ENCODE measurements at places on chromosomes 2 and 18.
A peak's percentile ranks its signal among the peaks of the same experiment; 100 is the strongest.

- DNase-seq: no peak
These were observed 587.7 kb downstream of the CPS1 start for GRCh38 chr2:211144078-211144477.

- DNase-seq: peak; percentile 99
These were observed at the start of gene MCM6 for GRCh38 chr2:135876066-135876711. Gene MCM6 (minus strand): TSS chr2:135876443. CDS start chr2:135876365, 78 bp downstream.

DNA sequence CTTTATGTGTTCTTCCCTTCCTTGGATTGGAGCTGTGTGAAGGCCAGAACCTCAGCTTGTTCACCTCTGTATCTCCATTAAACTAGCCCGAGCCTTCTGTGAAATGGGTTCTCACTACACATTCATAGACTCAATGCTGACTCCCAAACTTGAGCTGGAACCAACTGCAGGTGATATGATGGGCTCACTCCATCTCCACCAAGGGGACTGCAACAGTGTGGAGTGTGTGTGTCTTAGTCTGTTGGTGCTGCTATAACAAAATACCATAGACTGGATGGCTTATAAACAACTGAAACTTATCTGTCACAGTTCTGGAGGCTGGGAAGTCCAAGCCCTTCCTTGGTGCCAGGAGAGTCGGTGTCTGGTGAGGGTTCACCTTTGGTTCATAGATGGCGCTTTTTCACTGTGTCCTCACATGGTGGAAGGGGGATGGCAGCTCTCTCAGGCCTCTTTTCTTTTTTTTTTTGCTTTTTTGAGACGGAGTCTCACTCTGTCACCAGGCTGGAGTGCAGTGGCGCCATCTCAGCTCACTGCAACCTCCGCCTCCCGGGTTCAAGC lies 94.2 kb upstream of the MAP4K3 start:
- DNase-seq: no peak

DNA sequence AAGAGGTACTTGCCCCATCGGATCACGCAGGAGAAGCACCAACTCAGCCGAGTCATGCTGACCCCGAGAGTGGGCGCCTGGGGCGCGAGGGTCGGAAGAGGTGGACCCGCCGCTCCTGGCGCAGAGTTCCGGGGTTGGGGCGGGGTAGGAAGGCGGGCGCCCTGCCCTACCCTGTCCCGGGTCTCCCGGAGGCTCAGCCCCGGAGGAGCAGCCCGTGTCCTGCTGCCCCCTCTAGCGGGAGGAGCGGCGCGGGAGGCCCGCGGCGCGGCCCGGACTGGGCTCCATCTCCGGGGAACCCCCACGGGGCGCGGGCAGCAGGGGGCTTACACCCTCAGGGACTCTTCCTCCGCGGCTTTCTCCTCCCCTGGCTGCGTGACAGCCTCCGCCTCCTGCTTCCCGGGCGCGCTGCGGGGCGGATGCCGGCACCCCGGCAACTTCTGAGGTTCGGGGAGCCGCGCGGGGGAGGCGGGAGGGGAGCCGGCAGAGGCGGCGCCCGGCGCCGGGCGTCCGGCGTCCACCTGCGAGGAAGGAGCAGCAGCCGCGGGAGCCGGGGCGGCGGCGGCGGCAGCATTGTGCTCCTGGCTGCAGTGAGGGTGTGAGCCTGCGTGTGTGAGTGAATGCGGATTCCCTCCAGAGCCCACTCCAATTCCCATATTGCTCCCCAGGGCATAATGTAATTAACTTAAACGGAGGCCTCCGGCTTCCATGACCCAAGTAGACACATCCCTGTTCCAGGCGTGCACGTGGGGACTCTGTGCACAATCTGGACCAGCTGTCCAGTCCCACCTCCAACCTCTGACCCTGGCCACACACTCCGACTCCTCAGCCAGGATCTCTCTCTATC lies 7.6 kb upstream of the TNS1 start:
- no peak for DNase-seq

DNA sequence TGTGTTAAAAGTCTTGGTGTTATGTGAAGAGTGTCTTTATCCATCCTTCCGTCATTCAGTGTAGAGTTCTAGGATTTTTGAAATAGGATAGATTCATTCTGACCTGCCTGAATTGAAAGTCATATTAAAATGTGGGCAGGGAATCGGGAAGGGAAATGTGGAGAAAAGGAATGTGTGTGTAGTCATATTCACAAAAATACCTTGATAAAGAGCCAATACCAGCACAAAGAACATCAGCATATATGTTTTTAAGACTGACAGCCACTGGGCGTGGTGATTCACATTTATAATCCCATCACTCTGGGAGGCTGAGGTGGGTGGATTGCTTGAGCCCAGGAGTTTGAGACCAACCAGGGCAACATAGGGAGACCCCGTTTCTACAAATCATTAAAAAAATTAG lies 188.1 kb downstream of the CAMKMT start:
- no peak for DNase-seq

DNA sequence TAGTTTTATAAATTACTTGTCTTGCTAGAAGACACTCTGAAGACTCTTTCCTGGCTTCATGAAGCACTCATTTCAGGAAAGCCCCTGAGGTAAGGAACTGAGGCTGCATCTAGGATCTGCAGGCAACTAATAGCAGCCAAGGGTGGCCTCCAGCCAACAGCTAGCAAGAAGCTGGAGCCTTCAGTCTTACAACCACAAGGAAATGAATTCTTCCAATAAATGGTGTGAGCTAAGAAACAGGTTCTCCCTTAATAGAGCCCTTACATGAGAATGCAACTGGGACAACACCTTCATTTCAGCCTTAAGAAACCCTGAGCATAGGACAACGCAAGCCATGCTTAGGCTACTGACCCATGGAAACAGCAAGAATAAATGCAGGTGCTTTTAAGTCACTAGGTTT lies 254.6 kb upstream of the RBBP8 start:
- no peak for DNase-seq

- DNase-seq: peak; percentile 84
These were observed at the start of gene UGP2 for GRCh38 chr2:63841254-63842022. Gene UGP2 (plus strand): TSS chr2:63841896. CDS start chr2:63842186, 290 bp downstream.

DNA sequence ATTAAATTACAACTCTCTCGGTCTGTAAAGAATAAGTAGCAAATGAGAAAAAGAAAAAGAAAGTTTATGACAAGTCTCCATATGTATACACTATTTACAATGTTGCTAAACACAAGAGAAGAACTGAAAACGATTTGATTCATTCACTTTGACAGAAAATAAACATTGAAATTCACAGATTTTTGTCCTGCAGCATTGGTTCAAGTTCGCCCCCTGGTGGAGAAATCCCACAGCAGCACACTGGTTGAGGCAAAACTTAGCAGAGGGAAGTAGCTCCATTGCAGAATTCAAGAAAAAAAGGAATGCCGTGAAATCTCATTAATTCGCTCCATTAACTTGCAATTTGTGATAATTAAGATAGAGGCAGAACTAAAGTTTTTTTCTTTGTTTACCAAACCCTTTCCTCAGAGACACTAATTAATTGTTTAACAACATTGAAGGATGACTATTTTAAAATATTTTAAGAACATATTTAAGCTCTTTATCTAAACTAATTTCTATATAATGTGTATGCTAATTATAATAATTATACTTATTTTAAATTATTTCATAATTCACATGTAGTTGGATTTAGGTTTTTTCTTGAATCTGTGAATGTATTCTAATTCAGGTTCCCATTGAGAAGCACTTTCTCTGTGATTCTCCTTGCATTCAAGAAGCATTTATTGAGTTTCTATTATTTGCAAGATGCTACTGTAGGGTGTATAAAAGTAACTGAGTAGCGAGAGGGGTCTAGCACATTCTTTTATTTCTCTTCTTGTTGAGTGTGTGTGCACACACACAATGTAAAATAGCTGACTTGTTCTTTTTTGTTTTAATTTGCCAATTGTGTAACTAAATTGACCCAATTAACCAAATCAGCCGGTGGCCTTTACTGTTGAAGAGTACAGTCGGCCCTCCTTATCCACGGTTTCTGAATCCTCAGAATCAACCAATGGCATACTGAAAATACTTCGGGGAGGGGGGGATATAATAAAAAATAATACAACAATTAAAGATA lies 74.1 kb downstream of the COL4A3 start:
- DNase-seq: peak; percentile 53

DNA sequence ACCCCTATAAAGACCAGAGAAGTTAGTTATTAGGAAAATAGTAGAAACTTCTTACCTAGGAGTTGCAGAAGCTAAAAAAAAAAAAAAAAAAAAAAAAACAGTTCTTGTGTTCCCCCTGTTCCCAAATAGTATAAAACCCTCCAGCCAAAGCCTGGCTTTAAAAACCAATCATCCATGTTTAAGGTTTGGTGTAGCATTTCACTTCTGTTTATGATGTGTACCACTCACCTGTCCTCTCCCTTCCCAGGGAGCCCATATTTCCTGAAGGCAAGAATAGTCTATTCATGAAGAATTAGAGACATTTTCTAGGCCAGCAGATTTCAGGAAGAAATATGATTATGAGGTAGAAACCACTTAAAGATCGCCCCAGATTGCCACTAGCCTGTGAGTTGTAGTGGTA lies 273.6 kb downstream of the SETBP1 start:
- DNase-seq: no peak

- DNase-seq: no peak
These were observed 1.4 kb downstream of the AKAIN1 start for GRCh38 chr18:5195656-5196055.

DNA sequence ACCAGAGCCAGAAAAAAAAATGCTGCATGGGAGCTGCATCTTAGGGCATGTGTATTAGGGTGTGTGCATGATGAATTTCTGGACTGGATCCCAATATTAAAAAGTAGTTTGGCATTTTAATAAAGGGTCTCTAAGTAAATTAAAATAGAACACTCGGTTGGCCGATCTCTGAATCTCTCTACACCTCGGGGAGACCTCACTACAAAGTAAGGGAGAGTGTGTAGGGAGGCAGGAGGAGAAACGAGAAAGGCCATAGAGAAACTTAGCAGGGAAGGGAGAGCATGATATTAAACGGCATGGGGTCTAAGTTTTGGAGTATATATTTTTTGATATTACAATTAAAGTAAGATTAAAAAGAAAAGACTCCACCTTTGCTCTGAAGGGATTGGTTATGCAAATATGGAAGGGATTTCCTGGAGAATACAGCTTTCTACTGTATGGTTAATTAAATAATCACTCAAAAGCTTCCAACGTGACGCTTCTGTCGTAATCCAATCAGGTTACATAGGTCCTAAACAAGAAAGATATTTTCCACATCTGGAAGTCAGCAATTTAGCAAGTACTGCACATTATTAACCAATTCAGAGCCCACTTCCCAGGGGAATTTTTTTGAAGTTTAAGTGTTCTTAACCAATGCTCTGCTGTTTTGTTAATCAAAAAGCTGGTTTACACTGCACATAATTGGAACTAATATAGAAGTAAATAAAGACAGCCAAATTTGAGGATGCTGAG lies 1.0 kb upstream of the ZEB2 start:
- DNase-seq: no peak

- no peak for DNase-seq
These were observed 80.5 kb downstream of the MEP1B start for GRCh38 chr18:32270341-32270740.

GRCh38 chr18:27948986-27949385 lies 227.9 kb downstream of the CDH2 start:
- DNase-seq: no peak

GRCh38 chr2:200026332-200027230 lies 71.2 kb downstream of the MAIP1 start:
- DNase-seq: no peak

- DNase-seq: no peak
These were observed 52.7 kb downstream of the SEMA4F start for GRCh38 chr2:74706741-74707140.

- DNase-seq: no peak
These were observed 248.2 kb upstream of the TNP1 start for GRCh38 chr2:217108086-217108485.
